ENCODE measurements at places on chromosomes 12 and 14.

DNA sequence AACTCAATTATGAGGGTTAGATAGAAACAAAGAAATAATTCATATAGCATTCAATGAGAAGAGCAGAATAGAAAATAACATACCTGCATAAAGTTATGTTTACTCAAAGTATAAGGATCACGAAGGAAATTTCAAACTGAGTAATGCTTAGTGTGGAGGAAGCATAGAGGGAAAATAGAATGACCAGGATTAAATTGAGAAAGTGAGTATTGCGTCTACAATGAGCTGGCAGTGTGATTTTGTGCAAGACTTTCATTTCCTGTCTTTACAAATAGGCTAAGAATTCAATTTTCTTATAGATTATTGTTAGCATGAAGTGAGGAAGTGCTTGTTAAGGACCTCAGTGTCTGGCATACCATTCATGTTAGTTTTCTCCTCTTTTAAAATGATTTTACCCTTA lies 12.0 kb downstream of the ADGRD1 start:
- no peak for DNase-seq

GRCh38 chr14:27372771-27373170 lies 774.9 kb upstream of the NOVA1 start:
- DNase-seq: no peak

DNA sequence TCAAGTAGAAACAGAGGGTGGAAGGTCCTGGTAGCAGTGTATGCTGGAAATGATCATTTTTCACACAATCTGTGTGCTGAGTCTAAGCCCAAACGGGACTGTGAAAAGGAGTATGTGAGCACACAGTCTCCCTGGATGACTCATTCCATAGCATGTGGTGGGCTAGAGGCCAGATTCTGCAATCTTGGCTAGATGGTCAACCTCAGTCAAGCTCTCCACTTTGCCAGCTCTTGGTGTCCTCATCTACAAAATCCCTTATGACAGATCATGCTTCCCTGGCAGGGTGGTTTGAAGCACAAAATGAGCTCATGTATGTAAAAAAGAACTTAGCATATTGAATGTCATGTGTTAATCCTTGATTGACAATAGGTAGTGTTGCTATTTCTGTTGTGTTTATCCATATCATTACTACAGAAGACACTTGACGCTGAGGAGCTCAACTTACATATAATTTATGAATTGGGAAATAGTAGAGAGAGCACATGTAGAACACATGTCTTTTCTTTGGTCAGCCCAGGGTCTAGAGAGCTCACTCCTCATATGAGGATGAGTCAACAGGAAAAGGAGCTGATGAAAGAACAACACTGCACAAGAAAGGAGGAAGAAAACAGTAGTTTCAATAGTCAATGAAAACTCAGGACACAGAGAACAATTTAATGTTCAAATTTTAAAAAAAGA lies 517.5 kb downstream of the BCL11B start:
- DNase-seq: peak; percentile 9

- DNase-seq: no peak
Observed at GRCh38 chr14:36626151-36626550, 35.5 kb upstream of the PAX9 start.

Measured in activated CD4-positive, alpha-beta T cell treated with anti-CD3 and anti-CD28 coated beads, Interleukin-10, Interleukin-2, amounts not matched to agents 100 ng/mL and 50 ng/mL, durations not matched to agents 16 hours and 8 hours (primary cell).